ENCODE measurements at places on chromosomes 3 and 15. TPM values are rescaled to one million over a fixed set of nuclear protein-coding genes. Genes with fewer than 3 reads are reported as not detected.

SRGAP3 gene
- 3.0 TPM for total RNA-seq

- H3K27me3 ChIP-seq = no peaks in the 10 kb centered on the region
- no peaks in the 10 kb centered on the region for H3K4me1 ChIP-seq
- no peak overlapping the region for H3K27ac ChIP-seq
- no peaks in the 10 kb centered on the region for H3K36me3 ChIP-seq
- no peak for DNase-seq
Measured at GRCh38 chr3:157375342-157375986, 61.2 kb upstream of the PTX3 start.

- DNase-seq = no peak
- H3K4me3 ChIP-seq = no peak overlapping the region
- H3K27ac ChIP-seq = no peak overlapping the region
- H3K36me3 ChIP-seq = no peaks in the 10 kb centered on the region
- H3K4me1 ChIP-seq = no peaks in the 10 kb centered on the region
Measured at GRCh38 chr3:14346642-14347041, 55.8 kb upstream of the SLC6A6 start.

IL17RB gene
- 0.26 TPM for total RNA-seq

CPLX3 gene
- total RNA-seq = 0.14 TPM
